Progenitor cell of endocrine pancreas (in vitro differentiated cells): ENCODE measurements at places on chromosomes 12 and 14. TPM values are rescaled to one million over a fixed set of nuclear protein-coding genes. Genes with fewer than 3 reads are reported as not detected.

The GNPTAB gene
- total RNA-seq, result 22.9 and 23.2 TPM in 2 replicates

The OR4E2 gene
- not detected in 2 replicates for total RNA-seq

The EMC9 gene
- total RNA-seq, result 22.8 and 22.9 TPM in 2 replicates

The MBD6 gene
- total RNA-seq, result 158 and 159 TPM in 2 replicates

The TC2N gene
- total RNA-seq, result 36.6 and 38.5 TPM in 2 replicates

The KRT82 gene
- total RNA-seq, result not detected in 2 replicates

The KCTD10 gene
- 47.7 and 51.1 TPM in 2 replicates for total RNA-seq

The PTPRQ gene
- total RNA-seq, result 0.16 and 0.19 TPM in 2 replicates

The SLC5A8 gene
- total RNA-seq, result 0.12 TPM in 1 of 2 replicates, not detected in the other

The OAS1 gene
- 0.38 TPM in 1 of 2 replicates, not detected in the other for total RNA-seq

The SIRT4 gene
- total RNA-seq, result 4.5 and 4.9 TPM in 2 replicates

The GLT1D1 gene
- 5.7 and 6.5 TPM in 2 replicates for total RNA-seq

The TMEM233 gene
- total RNA-seq, result not detected in 2 replicates

The DBX2 gene
- total RNA-seq, result not detected in 2 replicates

The AKAP5 gene
- 1.1 and 1.6 TPM in 2 replicates for total RNA-seq

The KRT77 gene
- not detected in 2 replicates for total RNA-seq
